Tibial artery (tissue), 4 donors: ENCODE measurements at places on chromosomes 4 and X.

GRCh38 chrX:136766785-136767103 lies 14.0 kb downstream of the ARHGEF6 start:
- no peak for DNase-seq

DNA sequence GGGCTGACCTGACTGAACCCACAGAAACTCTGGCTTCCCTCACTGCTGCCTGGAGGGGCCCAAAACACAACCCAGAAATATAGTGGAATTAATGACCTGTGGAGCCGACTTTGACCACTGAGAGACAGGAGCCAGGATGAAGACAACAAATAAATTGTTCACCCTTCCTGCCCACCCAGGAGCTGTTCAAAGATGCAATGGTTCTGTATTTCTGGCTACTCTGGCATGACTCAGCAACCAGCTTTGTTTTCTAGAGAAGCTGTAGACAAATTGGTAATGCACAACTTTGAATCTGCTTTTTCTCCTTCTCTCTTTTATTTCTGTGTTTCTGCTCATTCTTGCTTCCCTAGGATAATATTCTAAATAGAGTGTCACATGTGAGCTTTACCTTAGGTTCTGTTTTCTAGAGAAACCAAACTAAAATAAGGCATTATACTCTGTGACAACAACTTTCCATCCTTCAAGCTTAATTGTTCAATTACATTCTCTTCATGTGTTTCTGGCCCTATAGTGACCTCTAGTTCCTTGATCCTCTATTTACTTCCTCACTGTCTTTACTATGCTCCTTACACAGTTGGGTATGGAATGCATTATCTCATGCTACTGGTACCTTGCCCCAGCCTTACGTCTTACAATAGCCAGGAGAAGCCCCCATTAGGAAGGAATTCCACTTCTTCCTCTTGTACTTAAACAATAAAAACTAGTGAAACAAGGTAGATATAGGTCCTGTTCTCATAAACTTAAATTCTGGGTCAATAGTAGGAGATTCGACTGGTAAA lies 6.5 kb upstream of the PRKG2 start:
- no peak for DNase-seq

GRCh38 chr4:186642530-186642929 lies 81.1 kb downstream of the FAT1 start:
- no peak for DNase-seq

GRCh38 chr4:6335040-6335590 lies 65.5 kb downstream of the WFS1 start:
- DNase-seq: no peak

DNA sequence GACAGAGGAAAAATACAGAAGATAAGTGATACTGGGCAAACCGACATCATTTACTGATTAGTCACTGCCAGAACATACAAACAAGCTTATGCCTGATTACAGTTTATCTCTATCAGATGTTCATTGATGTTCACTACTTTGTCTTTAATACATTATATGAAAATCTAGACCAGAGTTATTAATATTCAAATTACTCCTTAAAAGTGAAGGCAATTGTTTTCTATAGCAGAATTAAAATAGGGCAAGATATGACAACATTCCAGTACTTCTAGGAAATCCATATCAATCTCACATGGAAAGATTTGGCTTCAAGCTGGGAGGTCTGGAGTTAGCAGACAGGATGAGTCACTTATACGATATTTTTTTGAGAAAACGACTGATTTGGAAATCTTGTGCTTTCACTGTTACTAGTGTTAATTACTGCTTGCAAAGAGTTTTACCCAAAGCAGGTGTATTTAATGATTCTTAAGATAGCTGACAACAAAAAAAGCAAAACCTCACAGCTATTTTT lies 31.8 kb downstream of the HPGD start:
- no peak for DNase-seq

DNA sequence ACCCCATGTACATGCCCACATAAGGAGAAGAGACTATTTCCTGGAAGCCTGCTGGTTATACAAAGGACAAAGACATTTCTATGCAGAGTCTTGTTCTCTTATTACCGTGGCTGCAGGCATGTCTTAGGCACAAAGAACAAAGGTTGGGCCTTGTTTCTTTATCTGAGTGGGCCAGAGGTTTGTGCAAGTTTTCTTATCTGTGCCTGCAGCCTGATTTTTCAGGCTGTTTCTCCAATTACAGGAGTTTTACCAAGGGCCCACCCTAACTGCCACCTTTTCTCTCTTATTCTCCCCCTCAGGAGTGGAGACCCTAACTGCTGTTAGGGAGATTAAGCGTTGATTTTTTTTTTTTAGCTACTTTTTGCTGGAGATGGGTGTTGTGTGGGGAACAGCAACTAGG lies 3.5 kb downstream of the TENT5D start:
- no peak for DNase-seq

GRCh38 chr4:76738086-76738931 lies 159.6 kb downstream of the SOWAHB start:
- peak; percentile 80 for DNase-seq

GRCh38 chr4:101259876-101260275 lies 87.5 kb downstream of the PPP3CA start:
- no peak for DNase-seq

- no peak for DNase-seq
Measured at GRCh38 chrX:38214551-38215531, 5.8 kb downstream of the SRPX start.

DNA sequence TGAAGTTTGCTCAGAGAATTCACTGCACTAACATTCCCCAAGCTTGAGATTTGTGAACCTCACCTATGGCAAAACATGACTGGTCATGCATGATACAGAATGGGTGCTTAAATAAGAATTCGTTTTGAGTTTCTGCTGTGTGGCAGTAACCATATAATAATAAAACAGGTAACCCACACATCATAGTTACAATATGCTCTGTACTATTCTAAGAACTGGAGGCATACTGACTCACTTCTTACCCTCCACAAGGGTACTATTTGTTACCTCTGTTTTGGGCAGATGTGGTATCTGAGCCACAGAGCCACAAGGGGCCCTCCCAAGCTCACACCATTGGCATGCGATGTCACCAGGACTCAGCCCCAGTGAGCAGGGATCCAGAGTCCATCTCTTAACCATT lies 17.6 kb downstream of the SLC2A9 start:
- no peak for DNase-seq

DNA sequence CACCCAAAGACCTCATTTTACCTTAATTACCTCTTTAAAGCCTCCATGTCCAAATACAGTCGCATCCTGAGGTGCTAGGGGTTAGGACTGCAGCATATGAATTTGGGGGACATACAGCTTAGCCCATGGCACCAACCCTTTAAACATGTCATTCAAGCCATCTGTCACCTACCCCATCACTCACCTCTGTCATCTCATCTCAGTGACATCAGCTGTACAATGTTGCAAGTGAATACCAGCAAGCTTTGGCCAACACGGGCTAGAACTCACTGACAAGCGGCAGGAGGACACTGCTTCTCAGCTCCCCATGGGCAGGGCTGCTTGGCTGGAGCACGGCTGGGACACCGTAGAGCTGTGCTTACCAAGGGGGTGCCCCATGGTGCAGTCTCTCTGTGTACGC lies 107.5 kb downstream of the STK32B start:
- no peak for DNase-seq

GRCh38 chr4:170770664-170771063 lies 680.9 kb upstream of the AADAT start:
- no peak for DNase-seq

DNA sequence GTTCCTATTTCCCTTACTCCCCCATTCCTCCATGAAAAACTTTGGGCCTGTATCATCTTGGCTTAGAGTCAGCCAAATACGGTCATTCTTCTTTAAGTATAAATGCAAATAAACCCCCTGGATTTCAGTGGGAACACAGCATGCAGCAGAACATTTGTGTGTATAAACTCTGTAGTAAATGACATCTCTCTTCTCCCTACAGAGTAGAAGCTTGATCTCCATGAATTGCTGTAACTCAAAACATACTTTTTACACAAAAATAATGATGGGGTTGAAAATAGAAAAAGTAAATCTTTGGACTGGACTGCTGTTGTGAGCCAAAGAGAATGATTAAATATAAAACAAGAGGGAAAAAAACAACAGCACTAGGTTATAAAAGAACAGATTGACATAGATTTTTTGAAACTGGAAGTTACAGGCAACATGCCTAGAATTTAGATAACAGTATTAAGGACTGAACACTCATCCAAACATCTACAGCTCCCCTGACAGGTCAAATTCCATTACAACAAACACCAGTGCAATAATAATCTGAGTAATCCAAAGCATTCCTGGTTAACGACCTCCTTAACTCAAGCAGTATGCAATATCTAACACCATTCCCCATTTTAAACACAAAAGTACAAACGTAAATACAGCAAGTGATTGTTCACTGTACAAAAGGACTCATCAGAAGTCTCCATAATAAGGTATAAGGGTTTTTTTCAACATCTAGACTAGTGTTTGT lies 30.7 kb downstream of the TSPAN5 start:
- no peak for DNase-seq

- DNase-seq: no peak
Measured at GRCh38 chr4:76716658-76717057, 181.3 kb downstream of the SOWAHB start.

- no peak for DNase-seq
Measured at GRCh38 chr4:79673898-79674297, 265.9 kb upstream of the GK2 start.

DNA sequence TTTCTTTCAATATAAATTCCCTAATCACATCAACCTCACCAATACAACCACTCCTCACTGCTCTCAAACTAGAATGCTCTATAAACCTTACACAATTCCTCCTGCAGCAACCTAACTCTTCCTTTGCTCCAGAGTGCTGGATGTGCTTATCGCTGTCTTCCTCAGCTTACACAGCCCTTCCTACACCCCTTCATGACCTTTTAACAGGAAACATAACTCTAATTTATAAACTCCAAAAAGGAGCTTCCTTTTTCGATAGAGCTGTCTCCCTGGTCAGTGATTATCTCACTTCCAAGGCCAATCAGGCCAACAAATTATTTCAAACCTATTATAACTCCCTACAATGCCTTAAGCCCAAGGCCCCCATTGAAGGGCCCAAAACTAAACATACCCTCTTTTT lies 78.8 kb downstream of the COQ2 start:
- no peak for DNase-seq

DNA sequence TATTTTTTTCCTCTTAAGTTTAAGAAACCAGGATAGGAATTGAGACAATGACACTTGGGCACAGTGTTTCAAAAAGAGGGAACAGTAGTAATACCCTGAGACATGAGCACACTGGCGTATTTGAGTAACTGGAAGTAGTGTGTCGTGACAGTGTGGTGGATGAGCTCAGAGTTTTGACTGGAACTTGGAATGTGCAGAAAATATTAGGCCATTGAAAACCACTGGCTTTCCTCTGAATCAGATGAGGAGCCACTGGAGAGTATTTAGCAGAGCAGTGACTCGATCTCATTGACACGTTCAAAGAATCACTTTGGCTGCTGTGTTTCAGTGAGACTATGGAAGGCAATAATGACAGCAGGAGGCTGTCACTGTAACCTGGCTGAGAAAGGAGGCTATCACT lies 1531.2 kb downstream of the STIM2 start:
- no peak for DNase-seq

- no peak for DNase-seq
Measured at GRCh38 chrX:53082773-53083616, 828 bp downstream of the TSPYL2 start.

DNA sequence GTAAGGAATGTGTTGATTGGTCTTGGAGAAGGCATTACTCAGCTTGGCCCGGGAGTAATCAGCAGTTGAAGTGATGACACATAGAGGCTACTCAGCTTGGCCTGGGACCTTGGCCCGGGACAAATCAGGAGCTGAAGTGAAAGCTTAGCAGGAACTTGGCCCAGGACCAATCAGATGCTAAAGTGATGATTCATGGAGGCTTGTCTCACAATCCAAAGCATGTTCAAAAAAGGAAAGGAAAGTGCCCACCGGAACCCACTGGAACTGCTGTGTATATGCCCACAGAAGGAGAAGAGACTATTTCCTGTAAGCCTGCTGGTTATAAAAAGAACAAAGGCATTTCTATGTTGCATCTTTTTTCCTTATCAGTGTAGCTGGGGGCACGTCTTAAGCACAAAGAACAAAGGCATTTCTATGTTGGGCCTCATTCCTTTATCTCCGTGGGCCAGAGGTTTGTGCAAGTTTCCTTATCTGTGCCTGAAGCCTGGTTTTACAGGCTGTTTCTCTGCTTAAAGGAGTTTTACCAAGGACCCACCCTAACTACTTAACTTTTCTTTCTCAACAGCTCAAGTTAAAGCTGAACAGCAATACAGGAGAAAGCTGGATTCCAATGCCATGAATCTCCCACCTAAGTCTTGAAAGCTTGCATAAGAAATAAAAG lies 1176.7 kb downstream of the NLGN4X start:
- peak; percentile 66 for DNase-seq

DNA sequence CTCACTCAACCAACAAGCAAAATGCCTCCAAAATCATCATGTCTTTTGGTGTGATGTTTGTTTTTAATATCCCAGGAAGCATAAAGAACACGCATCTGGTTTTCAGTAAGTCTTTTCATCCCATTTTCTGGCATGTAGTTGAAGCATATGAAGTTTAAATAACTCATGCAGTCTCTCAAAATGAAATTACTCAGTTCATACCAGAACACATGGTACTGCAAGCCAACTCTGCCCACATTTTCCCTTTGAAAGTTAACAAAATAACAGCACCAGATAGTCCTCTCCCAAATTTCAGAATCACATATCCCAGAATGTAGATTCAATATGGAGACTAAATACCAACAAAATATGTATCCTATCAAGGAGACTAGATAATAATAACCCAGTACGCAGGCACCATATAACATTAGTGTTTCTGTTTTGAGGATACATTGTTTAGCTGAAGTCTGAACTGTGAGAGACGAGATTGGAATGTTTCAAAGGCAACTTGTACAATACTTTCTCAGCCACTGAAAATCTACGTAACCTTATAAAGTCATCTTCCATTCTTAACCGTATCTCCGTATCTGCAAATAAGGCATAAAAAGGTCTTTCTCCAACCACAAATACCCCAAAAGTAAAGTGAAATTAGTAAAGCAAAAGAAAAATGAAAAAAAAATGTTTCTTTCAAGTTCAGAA lies 23.1 kb downstream of the CORIN start:
- no peak for DNase-seq

DNA sequence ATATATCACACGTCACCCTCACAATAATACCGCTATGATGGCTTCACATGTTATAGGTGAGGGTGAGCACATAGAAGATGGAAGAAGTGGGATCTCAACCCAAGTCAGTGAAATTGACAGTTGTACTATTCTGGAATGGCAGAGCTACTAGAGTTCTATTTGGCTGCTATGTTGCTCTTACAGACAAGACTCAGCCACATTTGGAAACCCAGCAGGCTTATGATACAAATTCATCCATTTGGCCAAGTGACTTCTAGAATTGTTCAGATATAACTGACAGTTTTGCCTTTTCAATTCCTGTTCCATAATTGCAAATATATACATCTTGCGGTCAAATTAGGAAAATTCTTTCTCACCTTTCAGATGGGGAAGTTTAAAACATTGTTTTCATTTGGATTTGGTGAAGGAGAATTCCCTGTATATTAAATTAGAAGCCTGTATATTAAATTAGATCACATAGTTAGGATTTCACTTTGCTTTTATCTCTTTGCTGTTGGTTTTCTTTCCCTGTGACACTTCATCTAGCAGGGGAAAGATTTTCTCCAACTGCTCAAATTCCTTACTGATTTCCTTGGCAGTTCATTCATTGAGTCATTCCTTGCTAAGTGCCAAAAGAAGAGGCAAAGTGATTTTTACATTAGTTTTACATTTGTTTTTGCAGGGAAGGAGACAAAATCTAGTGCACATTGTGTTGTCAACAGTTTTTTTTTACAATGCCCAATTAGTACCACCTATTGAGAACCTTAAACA lies 120.6 kb upstream of the TBC1D9 start:
- no peak for DNase-seq

GRCh38 chr4:24704149-24704548 lies 91.2 kb upstream of the SOD3 start:
- no peak for DNase-seq

GRCh38 chrX:142036116-142036515 lies 132.4 kb downstream of the MAGEC1 start:
- no peak for DNase-seq
